ENCODE measurements at places on chromosomes 5 and 9.

DNA sequence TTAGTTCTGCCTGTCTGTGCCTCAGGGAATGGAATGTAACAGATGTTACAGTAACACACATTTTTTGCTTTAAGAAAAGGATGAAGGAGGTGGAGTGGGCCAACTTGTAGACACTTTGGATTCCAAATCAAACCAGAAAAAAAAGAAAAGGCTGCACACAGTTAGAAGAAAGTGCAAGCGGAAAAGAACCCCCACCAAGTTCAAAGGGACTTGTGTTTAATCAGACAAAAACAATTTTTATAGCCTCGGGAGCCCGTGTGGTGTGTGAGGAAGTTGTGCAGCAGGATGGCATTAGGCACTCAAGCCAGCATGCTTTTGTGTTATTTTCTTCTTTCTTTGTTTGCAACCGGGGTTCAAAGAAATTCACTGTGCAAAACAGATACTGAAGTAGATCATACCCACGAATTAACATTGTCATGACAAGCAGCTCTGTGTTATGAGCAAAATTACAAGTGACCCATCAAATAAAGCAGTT, 189.5 kb downstream of the SEMA5A start:
- no peak for DNase-seq

DNA sequence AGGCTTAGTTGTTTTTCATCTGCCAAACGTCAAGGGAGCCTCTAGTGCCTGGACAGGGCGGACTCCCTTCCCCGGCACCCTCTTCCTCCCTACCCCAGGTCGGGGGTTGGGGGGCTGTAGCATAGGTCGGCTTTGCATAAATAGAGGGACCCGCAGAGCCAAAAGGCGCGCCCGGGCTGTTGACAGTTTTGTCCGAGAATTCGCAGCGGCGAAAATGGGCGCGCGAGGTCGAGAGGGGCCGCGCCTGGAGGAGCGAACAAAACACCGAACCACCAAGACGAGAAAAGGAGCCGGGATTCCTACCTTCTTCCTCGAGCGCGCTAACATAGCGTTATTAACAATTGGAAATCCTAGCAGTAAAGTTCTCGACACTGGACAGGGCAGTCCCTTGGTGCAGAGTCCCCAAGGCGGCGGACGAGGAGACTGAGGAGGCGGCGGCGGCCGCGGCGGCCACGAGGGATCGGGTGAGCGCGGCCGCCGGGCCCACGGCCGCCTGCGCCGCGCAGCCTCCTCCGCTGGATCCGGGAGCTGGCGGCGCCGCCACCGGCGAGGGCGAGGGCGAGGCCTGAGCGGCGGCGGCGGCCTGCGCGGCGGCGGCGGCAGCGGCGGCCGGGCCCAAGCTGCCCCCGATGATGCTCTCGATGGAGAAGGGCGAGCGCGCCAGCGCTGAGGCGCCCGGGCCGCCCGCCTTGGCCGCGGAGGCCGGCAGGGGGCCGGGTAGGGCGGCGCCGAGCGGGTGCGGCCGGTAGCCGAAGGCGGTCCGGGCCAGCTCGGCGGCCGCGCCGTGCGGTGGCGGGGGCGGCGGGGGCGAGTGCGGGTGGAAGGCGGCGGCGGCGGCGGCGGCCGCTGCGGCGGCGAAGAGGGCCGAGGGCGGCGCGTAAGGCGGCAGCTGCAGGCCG, 1.7 kb downstream of the FOXD1 start:
- DNase-seq = no peak

DNA sequence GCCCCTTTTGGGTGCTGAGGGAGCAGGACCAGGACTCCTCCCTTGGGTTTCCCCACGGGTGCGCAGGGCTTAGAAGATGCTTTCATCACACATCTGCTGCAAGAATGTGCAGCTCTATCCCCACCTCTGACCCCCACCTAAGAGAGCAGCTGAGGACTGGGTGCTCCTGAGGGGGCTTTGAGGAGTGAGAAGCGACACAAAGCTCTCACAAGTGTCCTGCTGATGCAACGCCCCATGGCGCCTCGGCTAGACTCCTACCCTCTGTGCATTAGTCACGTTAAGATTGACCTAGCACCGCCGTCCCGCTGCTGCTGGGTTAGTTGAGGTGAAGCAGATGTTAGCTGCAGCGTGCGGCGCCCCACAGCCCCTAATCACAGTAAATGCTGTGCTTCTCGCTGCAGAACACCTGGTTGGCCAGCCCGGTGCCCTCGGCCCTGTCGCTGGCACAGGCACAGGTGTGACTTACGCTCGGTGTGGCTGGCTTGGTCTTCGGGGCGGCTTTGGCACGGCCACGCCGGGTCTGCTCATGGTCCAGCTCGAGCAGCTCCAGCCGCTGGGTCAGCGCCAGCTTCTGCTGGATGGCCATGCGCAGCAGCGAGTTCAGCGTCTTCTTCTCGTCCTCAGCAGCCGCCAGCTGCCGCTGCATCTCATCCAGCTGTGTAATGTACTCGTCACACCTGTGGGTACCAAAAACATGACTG, 45.0 kb upstream of the IPPK start:
- DNase-seq = no peak

DNA sequence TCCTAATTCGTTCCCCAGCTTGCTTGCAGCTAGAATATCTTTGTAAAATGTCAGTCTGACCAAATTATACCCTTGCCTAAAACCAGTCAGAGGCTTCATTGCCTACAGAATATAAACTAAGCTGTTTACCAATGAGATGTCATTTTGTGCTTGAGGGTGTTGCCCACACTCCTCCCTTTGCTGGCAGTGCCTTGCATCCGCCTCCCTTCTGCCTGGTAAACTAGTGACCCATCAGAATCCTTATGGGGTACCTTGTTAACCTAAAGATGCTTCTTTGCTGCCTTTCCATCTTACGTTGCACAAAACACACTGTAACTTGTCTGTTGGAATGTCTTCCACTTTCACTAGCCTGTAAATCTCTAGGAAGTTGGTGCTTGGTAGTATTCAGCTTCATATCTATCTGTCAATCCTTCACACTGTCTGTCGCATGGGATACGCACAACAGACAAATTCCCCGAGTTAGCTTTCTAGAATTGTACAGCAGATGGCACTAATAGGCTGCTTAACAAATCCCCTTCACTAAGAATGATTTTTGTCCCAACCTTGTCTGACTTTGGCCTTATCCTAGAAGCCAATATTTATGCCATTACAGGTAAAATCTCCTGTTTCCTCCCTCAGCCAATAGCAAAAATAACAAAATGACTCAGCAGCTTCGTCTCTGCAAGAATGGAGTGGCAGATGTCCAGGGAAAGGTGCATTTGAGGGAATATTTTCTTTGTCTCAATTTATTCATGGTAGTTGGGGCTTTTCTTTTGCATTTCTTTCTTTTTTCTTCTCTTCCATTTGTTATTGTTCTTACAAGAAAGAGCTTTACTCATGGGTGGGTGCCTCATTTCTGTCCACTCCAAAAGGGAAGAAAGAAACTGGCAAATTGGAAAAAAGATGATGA, 3.0 kb downstream of the NUDT2 start:
- no peak for DNase-seq

- DNase-seq = no peak
Measured at GRCh38 chr5:123170061-123170460, 81.0 kb downstream of the PRDM6 start.

GRCh38 chr9:70052768-70053167, 9.1 kb downstream of the MAMDC2 start:
- no peak for DNase-seq

Data from stimulated activated CD8-positive, alpha-beta memory T cell treated with anti-CD3 and anti-CD28 coated beads, Interleukin-7, amount 100 ng/mL, for 48 hours (primary cell).